KBM-7 (cell line): ENCODE measurements at places on chromosomes 6 and 20.

- no peak for DNase-seq
These were observed 698.8 kb downstream of the DHX35 start for GRCh38 chr20:39660965-39661364.

- DNase-seq, result no peak
These were observed 35.3 kb upstream of the APCDD1L start for GRCh38 chr20:58550275-58551059.

DNA sequence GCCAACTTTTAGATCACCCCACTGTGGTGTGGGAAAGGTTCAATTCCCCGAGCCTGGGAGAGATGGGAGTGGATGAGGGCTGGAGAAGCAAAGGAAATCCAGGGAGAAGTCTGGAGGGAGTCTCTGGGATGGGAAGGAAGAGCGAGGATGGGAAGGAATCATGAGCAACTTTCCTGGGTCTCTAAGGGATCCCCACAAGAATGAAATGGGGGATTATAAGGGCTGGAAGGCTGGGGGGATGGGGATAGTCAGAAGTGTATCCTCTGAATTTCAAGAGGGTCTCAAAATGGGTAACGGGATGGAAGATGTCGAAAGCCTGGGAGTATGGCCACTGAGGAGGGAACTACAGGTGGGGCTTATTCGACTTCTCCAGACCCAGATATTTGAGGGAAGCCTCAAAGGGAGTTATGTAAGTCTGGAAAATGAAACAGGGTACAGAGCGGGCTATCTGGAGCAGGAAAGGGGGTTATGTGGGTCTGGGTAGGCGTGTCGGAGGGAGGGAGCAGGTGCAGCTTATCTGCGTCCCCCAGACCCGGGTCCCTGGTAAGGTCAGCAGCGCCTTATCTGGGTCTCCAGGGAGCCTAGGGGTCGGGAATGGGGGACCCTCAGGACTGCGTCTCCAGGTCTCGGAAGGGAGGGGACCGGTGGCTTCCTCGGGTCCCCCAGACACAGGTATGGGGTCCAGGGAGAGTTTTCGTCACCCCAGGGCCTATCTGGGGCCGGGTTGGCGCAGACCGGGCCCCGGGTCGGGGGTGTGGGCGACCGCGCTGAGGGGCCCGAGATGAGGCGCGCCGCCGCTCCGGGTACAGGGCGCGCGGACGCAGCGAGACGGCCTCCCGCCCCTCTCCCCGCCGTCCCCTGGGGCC, 550 bp downstream of the PLAGL2 start:
- peak; percentile 28 for DNase-seq

DNA sequence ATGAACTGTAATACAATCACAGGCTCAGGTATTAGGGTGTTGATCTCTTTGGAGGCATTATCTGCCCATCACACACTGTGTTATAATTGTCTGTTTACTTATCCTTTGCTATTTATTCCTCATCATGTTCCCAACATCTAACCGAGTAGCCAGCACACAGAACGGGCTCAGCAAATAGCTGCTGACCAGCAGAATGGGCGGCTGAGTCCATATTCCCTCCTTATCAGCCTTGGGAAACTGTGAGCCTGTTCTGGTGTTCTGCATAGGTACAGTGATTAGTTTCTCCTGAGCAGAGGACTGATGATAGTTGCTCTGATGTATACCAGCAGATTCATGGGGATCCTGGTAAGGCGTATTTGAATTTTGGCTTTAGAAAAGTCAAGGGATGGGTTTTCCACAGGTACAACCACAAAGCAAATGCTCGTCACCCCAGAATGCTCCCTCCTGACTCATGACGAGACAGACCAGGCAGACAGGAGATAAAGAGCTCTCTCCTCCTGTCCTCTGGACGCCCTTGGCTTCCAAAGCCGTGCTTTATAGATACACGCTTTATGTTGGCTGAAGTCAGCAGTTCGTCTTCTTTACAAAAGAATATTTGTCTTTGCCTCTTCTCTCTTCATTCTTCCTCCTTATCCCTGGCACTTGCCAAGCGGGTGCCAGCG, 166.7 kb downstream of the TTLL2 start:
- DNase-seq, result no peak

- peak; percentile 99 for DNase-seq
These were observed at the start of gene RPP40 for GRCh38 chr6:5003604-5004372. RPP40 (minus strand) TSS chr6:5004037; CDS start chr6:5004002, 35 bp downstream.

GRCh38 chr6:134397676-134398075, 79.8 kb upstream of the SGK1 start:
- DNase-seq, result no peak

DNA sequence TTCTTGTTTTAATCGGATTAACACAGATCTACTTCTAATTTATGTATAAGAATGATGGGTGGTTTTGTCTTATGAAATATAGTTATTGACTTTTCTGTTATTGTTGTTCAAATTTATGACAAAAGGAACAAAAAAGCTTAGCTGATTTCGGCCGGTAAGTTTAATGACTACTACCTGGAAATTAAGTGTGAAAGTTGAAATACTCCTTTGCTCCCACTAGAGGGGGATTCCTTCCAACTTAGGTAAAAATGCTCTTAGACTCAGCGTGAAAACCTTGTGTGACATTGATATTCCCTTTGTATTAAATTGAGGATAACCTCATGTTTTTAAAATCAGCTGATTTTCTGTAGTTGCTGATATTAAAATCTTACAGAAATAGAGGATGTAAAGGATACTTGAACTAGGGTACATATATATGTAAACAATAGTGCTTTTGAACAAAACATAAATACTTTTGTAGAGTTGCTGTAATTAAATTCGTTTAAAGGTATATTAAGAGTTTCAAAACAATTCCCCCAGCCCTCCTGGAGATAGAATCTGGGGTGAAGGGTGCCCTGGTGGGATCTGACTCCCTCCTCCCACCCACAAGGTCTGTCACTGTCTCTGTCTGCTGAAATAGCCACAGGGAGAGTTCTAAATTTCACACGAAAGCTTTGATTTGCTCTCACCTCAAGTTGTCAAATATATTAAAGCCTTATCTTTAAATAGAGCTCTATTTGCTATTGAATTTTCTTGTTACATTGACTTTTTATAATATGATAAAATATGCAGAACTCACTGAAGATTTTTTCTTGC, 257.5 kb downstream of the ARID1B start:
- DNase-seq, result peak; percentile 61

DNA sequence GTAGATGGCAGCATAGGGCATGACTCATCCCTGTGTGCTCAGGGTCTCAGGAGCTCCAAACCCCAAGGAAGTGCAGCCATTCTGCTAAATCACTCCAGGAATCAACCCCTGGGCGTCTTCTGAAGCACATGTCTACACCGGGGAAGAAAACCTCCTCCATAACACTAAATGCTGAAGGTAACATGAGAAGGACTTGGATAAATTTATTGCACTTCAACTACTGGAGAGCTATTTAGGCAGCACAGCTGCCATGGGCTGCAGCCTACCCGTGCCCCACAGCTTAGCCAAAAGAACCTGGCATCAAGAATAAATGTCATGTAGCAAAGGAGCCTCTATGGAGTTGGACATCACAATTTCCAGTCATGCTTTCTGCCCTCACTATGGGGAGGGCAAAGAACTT, 152.4 kb upstream of the PROKR2 start:
- DNase-seq, result no peak

DNA sequence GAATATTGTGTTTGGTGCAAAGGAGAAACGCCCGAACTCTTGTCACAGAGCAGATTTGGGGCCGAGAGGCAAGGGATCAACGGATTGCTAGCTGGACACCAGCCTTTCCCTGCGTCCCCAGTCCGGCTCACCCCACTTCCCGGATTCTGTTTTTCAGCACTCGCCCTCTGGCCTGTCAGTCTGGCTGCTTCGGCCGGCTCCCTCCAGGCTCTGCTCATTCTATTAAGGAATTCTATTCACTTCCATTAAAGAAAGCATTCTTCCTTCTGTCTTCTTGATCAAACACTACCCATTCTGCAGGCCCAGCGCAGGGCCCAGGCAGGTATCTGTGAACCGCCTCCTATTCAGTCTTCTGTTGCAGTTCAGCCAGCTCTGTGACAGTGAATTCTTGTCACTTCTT, 91.7 kb downstream of the RNF182 start:
- DNase-seq, result no peak

GRCh38 chr6:50330963-50331362, 281.2 kb upstream of the DEFB112 start:
- DNase-seq, result no peak

- DNase-seq, result no peak
These were observed 25.2 kb downstream of the FBXO30 start for GRCh38 chr6:145789443-145789842.

DNA sequence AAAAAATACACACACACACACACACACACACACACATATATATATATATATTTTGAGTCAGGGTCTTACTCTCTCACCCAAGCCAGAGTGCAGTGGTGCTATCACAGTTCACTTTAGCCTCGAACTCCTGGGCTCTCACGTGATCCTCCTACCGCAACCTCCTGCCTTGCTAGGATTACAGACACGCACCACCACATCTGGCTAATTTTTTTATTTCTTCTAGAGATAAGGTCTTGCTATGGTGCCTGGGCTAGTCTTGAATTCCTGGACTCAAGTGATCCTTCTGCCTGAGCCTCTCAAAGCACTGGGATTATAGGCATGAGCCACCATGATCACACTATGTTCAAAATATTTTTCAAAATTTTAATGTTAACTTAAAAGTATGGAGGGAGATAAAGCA, 43.5 kb downstream of the NUP153 start:
- DNase-seq, result no peak

DNA sequence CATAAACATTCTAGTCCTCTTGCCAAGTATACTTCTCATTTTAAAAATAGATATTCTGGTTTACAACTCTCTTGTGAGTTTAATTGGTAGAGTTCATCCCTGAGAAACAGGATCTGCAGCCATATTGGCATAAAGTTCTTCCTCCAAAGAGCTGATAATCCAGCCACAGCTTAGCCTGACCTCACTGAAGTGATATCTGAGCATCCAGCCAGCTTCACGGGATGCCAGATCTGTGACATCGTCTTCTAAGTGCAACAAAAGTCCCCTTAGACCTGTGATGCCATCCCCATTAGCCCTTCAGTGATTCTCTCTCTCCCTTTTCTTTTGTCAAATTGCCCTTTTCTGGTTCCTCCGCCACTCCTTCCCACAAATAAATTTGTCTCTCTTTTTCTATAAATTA, 180.6 kb upstream of the STXBP5 start:
- DNase-seq, result no peak

GRCh38 chr6:39381550-39382140, 59.1 kb upstream of the KCNK16 start:
- DNase-seq, result no peak

GRCh38 chr6:143400258-143401067, 50.0 kb downstream of the ADAT2 start:
- DNase-seq, result peak; percentile 68

DNA sequence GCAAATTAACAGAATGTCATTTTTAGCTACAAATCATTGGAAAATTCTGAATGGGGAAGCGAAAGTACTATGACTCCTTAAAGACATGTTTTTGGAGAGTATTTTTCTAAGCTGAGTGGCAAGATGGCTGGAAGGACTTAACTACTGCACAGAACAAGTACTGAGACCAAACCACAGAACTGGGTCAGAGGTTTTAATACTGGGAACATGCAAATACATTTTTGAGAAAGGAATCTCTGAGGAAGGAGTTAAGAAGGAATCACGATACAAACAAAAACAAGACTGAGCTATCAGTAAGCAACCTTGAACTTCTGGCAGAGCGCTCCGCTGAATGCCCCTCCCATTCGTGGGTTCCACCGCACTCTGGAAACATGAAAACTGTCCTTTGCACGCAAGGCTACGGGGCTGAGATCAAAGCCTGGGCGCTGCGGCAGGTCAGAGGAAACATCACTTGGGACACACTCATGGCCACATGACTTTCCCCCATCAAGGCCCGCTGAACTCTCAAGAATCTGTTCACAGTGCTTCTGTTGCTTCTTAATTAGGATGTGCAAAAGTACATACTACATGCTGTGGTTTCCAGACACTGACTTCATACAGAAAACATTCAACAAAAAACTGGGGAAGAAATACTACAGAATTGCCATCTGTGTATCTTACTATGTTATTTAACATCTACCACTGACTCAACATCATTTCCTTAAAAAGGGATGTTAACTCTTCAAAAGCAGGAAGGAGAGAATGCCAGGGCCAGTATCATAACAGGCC, 27.8 kb downstream of the SLC23A2 start:
- DNase-seq, result peak; percentile 75

DNA sequence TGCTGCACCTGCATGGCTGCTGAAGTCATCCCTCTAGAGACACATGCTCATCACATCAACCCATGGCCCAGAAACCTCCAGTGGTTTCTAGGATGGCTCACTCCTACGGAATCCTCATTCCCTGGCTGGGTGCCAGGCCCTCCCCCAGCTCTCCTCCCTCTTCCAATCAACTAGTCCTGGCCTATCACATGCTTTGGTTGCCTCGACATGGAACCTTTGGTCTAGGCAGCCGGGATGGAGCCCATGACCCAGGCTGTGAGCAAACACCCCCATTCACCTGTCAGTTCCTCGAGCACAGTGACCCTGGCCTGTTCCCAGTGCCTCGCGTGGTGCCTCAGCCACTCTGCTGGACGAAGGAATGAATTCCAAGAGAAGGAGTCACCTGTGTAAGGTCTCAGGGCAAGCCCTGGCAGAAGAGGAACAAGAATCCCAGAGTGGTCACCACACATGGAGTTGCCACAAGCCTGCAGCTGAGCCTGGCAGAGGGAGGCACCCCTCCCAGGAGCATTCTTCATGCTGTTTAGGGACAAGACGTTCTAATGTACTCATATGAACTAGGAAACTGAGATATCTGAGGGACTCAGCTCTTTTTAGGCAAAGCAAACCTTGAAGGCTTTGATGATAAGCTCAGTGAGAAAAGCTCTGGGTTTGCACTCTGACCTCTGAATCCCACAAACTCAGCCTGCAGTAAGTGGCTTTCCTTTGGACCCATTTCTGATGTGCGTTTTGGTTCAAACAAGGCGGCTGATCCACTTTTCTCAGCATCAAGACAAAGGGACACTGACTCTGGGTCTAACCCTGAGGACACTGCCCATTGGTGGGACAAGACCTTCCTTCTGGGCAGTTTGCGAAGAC, 40.2 kb downstream of the PPP1R3G start:
- no peak for DNase-seq

GRCh38 chr6:44266347-44266746, 996 bp upstream of the NFKBIE start:
- no peak for DNase-seq

DNA sequence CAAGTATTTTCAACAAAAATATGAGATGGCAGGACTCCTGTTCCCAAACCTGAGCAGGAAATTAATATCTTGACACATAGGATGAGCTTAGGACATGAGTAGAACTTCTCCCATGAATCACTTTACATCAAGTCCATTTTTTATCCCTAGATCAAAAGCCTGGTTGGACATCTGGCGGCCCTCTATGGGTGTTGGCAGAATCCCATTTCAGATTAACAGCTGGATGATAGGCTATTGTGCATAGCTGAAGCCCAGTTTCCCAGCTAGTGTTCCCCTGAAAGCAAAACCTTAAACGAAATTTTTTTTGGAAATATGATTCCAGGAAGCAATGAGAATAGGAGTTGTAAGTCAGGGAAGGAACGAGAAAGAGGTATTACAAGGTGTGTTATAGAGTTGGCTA, 449.4 kb upstream of the CHD6 start:
- DNase-seq, result no peak

GRCh38 chr6:36276581-36277536, 7.0 kb downstream of the PNPLA1 start:
- no peak for DNase-seq

GRCh38 chr20:52001999-52002666, 189.4 kb downstream of the ZFP64 start:
- peak; percentile 38 for DNase-seq
